ENCODE measurements at places on chromosomes 5 and 9. TPM values are rescaled to one million over a fixed set of nuclear protein-coding genes. Genes with fewer than 3 reads are reported as not detected.

DNA sequence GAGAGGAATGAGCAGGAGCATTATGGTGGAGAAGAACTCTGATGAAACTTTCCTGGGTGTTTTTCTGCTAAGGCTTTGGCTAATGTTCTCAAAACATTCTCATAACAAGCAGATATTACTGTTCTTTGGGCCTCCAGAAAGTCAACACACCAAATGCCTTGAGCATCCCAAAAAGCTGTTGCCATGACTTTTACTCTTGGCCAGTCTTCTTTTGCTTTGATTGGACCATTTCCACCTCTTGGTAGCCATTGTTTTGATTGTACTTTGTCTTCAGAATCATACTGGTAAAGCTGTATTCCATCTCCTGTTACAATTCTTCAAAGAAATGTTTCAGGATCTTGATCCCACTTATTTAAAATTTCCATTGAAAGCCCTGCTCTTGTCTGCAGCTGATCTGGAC, 139.6 kb downstream of the MAN2A1 start:
- DNase-seq = no peak
- peaks cover 12% of the 10 kb centered on the region for H3K4me1 ChIP-seq
- no peak overlapping the region for H3K27ac ChIP-seq
- no peak overlapping the region for H3K4me3 ChIP-seq

- DNase-seq = no peak
- H3K4me3 ChIP-seq = no peak overlapping the region
- no peaks in the 10 kb centered on the region for H3K4me1 ChIP-seq
- no peaks in the 10 kb centered on the region for H3K27me3 ChIP-seq
- peaks cover 29% of the 10 kb centered on the region for H3K36me3 ChIP-seq
These were observed 55.1 kb downstream of the NUP214 start for GRCh38 chr9:131180454-131180853.

DNA sequence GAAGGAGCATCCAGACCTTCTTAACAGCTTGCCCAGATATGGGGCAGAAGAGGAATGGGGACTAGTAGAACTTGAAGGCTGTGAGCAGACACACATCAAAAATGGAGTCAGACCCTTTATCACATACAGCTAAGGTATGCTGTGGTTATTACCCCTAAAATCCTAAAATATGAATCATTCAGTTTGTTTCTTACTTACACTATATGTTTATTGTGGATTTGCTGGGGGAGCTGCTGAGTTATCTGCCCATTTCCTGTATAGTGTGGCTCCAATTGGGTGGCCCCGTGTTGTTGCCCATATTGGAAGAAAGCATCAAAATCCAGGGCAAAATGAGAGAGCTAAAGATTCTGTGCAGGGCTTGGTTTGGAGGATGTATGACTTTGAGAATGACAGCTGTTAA, 56.9 kb downstream of the AP3S1 start:
- H3K27ac ChIP-seq = no peak overlapping the region
- peaks cover 17% of the 10 kb centered on the region for H3K36me3 ChIP-seq
- H3K4me1 ChIP-seq = no peaks in the 10 kb centered on the region
- no peaks in the 10 kb centered on the region for H3K27me3 ChIP-seq
- no peak for DNase-seq

The ORM1 gene
- not detected for total RNA-seq

DNA sequence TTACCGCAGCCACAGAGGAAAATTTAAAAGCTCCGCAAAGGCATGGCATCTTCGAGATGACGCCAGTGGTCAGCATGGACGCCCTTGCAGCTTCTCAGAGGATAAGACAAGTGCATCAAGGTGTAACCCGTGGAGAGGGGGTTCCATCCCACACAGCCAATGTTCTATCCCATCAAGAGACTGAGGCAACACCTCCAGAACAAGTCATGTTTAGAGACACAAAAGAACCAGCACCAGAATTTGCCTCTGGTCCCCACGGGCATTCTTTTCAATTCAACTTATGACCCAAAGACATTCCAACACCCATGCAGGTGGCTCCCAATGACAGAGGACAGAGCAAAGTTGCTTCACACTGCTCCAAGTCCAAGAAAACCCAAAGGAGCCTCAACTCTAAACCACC, 20.7 kb downstream of the ROR2 start:
- no peak overlapping the region for H3K27ac ChIP-seq
- DNase-seq = no peak
- peaks cover 9% of the 10 kb centered on the region for H3K36me3 ChIP-seq
- H3K4me1 ChIP-seq = no peaks in the 10 kb centered on the region
- H3K4me3 ChIP-seq = no peak overlapping the region

The PCDHAC1 gene
- total RNA-seq = not detected

DNA sequence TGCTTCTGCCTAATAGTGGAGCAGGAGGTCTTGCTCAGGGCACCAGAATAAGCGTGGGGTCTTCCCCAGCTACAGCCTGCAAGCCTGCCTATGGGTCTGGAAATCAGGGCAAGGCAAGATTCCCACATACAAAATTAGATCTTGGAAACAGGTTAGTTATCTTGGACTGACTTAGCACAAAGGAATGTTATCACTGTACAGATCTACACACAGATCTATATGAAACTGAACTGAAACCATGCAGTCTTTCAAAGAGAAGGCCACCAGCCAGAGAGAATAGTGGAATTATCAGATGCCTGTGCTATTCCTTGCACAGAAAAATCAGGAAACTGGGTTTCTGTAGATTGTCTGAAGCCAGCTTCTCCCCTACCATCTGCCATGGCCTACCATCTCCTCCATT, 585.7 kb downstream of the ACTL7B start:
- no peaks in the 10 kb centered on the region for H3K36me3 ChIP-seq
- no peaks in the 10 kb centered on the region for H3K4me1 ChIP-seq
- DNase-seq = no peak
- no peak overlapping the region for H3K4me3 ChIP-seq

DNA sequence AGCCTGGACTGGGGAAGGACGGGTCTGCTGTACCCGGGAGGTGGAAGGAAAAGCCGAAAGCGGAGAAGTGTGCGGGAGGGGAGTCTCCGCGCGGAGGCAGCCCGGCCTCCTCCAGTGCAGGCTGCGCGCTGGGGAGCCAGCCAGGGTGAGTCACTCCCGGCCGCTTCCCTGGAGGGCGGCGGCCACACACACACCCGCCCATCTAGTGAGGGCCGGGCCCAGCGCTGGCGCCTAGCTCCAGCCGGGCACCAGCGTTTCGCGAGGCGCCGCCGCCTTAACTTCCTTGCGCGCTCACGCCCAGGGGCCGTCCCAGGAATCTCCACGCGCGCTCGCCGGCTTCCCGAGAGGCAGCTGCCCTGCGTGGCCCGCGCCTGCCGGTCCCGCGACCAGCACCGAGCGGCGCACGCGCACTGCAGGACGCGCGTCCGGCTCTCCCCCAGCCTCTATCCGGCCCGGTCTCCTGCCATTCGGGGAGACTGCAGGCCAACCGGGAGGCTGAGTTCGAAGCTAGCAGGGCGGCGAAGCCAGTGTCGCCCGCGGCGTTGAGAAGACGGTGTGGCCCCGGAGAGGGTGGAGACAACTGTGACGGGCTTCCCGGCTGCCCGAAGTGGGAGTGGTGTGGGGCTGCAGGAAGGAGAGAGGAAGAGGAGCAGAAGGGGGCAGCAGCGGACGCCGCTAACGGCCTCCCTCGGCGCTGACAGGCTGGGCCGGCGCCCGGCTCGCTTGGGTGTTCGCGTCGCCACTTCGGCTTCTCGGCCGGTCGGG, at the start of gene JAK2:
Gene JAK2, plus strand, starts transcription at position 652 of the 765 bp plus-strand sequence. CDS start 36,716 bp downstream, outside the sequence.
- H3K4me1 ChIP-seq = peaks cover 46% of the 10 kb centered on the region
- peak within 1 kb of the TSS; percentile 97 for H3K27ac ChIP-seq
- H3K27me3 ChIP-seq = no peaks in the 10 kb centered on the region

GRCh38 chr5:16483361-16483760, 17.8 kb upstream of the ZNF622 start:
- no peaks in the 10 kb centered on the region for H3K36me3 ChIP-seq
- DNase-seq = no peak
- peaks cover 4% of the 10 kb centered on the region for H3K4me1 ChIP-seq
- H3K27ac ChIP-seq = no peak overlapping the region
- no peak overlapping the region for H3K4me3 ChIP-seq

- H3K27ac ChIP-seq = no peak overlapping the region
- no peaks in the 10 kb centered on the region for H3K4me1 ChIP-seq
- no peaks in the 10 kb centered on the region for H3K27me3 ChIP-seq
- H3K4me3 ChIP-seq = no peak overlapping the region
- H3K36me3 ChIP-seq = no peaks in the 10 kb centered on the region
These were observed 22.8 kb downstream of the ANGPTL2 start for GRCh38 chr9:127099664-127100063.

The CACNA1B gene
- total RNA-seq = 0.05 TPM

DNA sequence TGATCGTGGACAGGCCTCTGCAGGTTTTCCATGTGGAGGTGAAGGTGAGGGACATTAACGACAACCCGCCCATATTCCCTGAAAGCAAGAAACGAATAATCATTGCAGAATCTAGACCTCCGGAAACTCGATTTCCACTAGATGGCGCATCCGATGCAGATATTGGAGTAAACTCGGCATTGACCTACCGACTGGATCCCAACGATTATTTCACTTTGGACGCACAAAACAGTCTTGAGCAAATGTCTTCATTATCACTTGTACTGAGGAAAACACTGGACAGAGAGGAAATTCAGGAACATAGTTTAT, 621 bp downstream of the PCDHA13 start:
- peaks cover 10% of the 10 kb centered on the region for H3K36me3 ChIP-seq
- DNase-seq = no peak

DNA sequence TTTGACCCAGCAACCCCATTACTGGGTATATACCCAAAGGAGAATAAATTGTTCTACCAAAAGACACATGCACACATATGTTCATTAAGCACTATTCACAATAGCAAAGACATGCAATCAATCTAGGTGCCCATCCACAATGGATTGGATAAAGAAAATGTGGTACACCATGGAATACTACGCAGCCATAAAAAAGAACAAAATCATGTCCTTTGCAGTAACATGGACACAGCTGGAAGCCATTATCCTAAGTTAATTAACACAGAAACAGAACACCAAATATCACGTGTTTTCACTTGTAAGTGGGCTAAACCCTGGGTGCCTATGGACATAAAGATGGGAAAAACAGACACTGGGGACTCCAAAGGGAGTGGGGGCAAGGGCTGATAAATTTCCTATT, 46.6 kb downstream of the KLHL3 start:
- peaks cover 9% of the 10 kb centered on the region for H3K4me1 ChIP-seq
- peaks cover 20% of the 10 kb centered on the region for H3K36me3 ChIP-seq
- H3K27ac ChIP-seq = no peak overlapping the region
- no peaks in the 10 kb centered on the region for H3K27me3 ChIP-seq

- H3K36me3 ChIP-seq = peaks cover 6% of the 10 kb centered on the region
- no peak overlapping the region for H3K27ac ChIP-seq
- peaks cover 27% of the 10 kb centered on the region for H3K4me1 ChIP-seq
- no peaks in the 10 kb centered on the region for H3K27me3 ChIP-seq
- no peak for DNase-seq
These were observed 6.4 kb upstream of the FPGS start for GRCh38 chr9:127796225-127796813.

GRCh38 chr9:117555964-117556629, 141.2 kb upstream of the ASTN2 start:
- H3K36me3 ChIP-seq = no peaks in the 10 kb centered on the region
- H3K27me3 ChIP-seq = peaks cover 11% of the 10 kb centered on the region
- no peak overlapping the region for H3K4me3 ChIP-seq
- peak; percentile 61 for DNase-seq
- no peak overlapping the region for H3K27ac ChIP-seq

GRCh38 chr9:77960356-77961153, 71.1 kb downstream of the GNAQ start:
- no peak for DNase-seq
- peaks cover 50% of the 10 kb centered on the region for H3K4me1 ChIP-seq
- H3K27ac ChIP-seq = no peak overlapping the region
- no peak overlapping the region for H3K4me3 ChIP-seq

The FAM221B gene
- total RNA-seq = not detected

DNA sequence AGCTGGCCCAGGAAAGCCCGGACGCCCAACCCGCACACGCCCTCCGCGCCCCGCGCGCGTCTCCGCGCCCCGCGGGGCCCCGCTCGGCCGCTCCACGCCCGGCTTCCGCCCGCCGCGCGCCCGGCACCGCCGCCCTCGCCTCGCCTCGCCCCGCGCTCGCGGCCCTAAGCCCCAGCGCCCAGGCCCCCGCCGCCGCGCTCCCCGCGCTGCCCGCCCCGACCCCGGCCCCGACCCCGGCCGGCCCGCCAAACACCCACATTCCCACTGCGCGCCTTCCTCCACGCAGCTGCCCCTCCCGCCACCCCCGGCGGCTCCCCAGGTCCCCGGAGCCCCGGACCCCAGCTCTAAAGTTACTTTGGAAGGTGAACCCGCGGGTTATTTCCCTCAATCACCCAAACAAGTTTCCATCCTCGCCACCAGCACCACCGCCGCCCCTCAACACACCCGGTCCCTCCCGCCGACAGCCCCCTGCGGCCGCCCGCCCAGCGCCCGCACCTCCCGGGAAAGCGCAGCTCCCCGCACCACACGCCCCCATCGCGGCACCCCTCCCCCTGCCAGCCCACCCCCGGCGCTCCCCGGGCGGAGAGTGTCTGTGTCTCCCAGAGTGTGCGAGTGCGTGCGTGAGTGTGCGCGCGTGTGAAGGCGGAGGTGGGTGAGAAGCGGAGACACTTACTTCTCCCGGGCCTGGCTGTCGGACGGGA, 439 bp downstream of the SSBP2 start:
- peaks cover 4% of the 10 kb centered on the region for H3K36me3 ChIP-seq
- H3K4me1 ChIP-seq = peaks cover 33% of the 10 kb centered on the region
- H3K27ac ChIP-seq = peak overlapping the region; percentile 80
- peak overlapping the region; percentile 86 for H3K4me3 ChIP-seq

DNA sequence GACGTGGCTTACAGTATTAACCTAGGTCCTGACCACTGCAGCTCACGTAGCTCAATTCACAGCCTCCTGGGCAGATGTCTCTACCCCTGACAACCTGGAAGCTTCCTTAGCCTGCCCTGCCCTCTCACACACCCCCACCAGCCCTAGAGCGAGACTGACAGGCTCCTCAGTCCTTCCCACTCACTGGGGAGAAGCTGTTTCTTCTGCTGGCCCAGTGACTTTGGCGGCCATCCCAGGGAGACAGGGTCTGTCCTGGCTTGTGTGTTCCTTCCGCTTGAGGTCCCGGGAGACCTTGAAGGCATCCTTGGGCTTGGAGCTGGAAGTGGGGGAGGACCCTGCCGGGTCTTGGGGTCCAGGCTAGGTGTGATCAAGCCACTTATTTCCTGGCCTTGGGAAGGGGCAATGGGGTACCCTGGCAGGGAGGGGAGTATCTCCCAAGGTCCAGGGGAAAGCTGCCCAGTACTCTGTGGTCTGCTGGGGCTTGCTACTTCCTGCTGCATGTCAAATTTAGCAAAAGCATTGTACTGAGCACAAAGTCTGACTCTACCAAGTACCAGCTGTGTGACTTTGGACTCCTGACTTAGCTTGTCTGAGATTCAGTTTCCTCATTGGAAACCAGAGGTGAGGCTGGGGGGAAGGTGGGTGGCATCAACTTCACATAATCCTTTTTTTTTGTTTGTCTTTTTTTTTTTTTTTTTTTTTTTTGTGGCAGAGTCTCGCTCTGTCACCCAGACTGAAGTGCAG, 1.9 kb downstream of the MIGA2 start:
- H3K27ac ChIP-seq = no peak overlapping the region
- H3K27me3 ChIP-seq = no peaks in the 10 kb centered on the region
- H3K36me3 ChIP-seq = peaks cover 13% of the 10 kb centered on the region
- H3K4me3 ChIP-seq = peak overlapping the region; percentile 98

DNA sequence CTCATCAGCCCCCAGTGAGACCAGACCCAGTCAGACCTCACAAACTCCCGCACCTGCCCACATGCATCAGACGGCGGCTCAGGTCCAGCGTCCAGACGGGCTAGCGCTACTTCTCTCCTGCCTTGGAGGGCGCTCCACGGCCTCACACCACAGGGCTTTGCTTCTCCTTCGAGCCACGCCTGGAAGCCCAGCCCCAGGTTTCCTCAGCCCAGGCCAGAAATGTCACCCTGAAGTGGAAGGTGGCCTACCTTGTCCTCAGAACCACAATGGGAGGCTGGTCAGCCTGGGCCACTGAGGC, 2.8 kb downstream of the NACC2 start:
- H3K36me3 ChIP-seq = no peaks in the 10 kb centered on the region
- H3K27ac ChIP-seq = no peak overlapping the region
- no peak for DNase-seq
- H3K4me1 ChIP-seq = peaks cover 12% of the 10 kb centered on the region
